BE2C (cell line): ENCODE measurements at places on chromosomes 7 and 10.

DNA sequence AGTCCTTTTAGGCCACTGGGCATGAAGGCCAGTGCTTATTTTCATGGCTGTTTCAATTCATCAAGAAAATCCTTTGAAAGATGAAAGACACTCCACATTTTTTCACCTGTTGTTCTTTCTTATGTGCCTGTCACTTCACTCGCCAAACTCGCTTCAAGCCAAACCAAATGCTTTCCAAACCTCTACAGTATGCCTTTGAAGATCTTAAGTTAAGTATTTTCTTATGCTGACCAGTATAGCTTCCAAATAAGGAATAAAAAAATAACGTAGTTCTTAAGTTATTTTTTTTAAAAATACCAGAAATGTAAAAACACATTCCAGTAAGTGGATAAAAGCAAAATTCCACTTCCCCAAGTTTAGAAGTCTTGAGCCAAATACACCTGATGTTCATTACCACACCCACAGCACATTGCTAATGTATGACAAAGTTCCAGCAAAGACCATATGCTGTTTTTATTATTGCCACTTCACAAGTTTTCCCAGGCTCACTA, 186.1 kb downstream of the MTERF1 start:
- DNase-seq: no peak

DNA sequence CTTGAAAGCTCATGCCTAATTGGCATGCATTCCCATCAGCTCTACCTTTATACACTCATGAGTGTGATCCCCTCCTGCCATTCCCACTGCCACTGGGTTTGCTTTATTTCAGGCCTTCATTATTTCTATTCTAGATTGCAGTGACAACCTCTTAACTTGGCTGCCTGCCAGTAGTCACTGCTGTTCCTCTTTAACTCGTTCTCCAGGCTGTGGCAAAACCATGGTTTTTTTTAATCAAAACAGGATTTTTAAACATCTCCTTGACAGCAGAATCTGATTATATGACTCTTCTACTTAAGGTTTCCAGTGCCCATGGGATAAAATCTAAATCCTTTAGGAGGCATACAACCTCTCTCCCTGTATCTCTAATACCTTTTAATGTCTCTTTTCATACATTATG, 223.7 kb upstream of the PCDH15 start:
- peak; percentile 67 for DNase-seq

GRCh38 chr10:78473006-78473405, 439.3 kb downstream of the RPS24 start:
- peak; percentile 36 for DNase-seq

DNA sequence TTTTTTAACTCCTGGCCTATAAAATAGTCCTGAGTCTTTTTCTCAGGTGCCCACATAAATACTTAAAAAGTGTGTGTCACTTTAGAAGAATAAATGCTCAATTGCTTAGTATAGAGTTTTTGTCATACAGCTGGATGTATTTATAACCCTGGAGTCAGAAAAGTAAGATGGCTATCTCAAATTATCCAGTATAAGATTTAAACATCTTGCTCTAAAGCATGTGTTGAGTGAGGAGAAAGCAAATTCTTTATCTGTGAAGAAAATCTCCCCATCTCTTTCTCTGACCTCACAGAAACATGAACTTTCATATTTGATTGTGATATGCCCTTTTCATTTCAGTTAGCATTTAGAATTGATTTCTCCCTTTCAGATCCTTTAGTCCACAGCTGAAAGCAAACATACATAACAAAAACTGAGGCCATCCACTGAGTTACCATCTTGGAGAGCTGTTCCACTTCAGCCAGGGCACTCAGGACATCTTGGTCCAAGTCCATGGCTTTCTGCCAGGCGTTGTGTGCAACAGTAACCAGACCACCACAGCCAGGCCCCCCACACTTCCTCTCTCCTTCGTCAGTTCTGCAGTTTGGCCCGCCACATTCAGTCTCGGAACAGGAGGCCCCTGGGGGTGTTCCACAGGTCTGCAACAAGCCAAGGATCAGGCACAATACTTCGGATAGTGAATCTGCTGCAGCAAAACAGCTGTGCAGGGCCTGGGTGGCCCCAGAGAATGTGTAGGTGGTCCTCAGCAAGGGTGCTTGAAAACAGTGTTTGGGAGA, 40.9 kb downstream of the DLD start:
- DNase-seq: peak; percentile 75
